ENCODE measurements at places on chromosomes 11 and 22.

- DNase-seq, result no peak
Observed at GRCh38 chr11:125516245-125516644, 20.2 kb upstream of the FEZ1 start.

DNA sequence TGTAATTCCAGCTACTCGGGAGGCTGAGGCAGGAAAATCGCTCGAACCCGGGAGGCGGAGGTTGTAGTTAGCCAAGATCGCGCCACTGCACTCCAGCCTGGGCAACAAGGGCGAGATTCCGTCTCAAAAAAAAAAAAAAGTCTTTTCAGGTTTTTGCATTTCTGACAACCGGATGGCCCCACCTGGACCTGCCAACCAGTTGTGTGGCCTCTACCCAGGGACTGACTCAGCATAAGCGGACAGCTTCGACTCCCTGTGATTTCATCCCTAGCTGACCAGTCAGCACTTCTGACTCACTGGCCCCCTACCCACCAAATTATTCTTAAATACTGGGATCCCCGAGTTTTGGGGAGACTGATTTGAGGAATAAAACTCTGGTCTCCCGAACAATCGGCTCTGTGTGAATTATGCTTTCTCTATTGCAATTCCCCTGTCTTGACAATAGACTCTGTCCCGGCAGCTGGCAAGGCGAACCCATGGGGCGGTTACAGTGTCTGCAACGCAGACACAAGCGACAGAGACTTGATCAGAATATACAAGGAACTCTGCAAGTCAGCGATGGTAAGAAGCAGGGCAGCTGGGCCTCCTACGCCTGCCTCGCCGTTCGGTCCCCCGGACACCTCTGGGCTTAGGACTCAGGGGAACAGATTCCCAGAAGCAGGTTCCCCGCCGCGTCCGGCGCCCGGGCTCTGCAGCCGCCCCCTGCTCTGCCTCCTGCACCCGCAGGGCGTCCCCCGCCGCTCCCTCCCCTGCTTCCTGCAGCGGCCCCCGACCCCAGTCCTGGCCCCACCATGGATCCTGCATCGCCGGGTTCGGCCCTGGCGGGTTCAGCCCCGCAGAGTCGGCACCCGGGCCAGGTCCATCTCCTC is 741 bp upstream of the TALDO1 start:
- no peak for DNase-seq

GRCh38 chr11:91219535-91219934 is 996.7 kb upstream of the CHORDC1 start:
- no peak for DNase-seq

GRCh38 chr11:112050721-112051120 is 23.1 kb downstream of the PIH1D2 start:
- no peak for DNase-seq

GRCh38 chr22:31631436-31631835 is 30.6 kb downstream of the PISD start:
- no peak for DNase-seq

- DNase-seq, result no peak
Observed at GRCh38 chr11:28223577-28223976, 115.4 kb downstream of the METTL15 start.

DNA sequence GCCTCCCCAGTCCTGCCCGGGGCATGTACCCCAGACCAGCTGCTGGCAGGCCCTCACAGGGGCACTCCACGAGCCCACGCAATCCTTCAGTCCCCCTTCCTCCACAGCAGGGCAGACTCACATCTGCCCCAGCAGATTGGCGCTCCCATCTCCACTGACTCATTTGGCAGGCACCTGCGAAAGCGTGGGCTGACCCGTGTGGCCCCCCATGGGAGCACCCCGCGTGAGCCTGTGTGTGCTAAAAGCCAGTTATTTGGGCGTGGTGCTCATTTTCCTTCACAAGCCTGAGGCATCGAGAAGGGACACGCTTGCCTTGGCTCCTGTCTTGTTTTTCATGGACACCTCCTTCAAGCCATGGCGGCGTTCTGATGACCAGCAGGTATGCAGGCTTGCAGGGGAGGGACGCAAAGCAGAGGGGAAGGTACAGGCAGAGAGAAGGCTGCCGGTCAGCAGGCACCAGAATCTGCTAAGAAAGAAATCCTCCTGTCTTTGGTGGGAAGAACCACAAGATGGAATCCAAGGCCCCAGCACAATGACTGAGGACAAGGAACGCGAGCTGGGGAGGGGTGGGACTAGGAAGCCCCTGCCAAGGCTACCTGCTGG is 8.6 kb downstream of the NECTIN1 start:
- DNase-seq, result no peak

DNA sequence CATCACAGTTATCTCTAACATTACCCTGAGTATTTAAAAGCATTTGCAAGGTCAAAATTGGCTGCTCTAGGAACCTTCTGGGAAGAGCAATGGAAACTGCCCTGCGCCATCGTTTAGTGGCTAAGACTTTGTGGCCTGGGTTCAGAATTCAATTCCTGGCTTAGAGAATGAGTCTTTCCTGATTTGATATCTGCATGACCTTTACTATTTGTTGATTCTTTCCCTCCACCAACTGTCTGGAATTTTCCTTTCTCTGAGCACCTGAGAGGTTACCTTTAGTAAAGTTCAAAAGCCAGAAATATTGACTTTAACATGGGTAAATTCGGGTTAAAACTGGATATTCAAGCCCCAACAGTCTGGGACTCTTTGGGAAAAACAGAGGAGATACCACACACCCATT is 43.0 kb upstream of the SLC5A12 start:
- DNase-seq, result no peak

DNA sequence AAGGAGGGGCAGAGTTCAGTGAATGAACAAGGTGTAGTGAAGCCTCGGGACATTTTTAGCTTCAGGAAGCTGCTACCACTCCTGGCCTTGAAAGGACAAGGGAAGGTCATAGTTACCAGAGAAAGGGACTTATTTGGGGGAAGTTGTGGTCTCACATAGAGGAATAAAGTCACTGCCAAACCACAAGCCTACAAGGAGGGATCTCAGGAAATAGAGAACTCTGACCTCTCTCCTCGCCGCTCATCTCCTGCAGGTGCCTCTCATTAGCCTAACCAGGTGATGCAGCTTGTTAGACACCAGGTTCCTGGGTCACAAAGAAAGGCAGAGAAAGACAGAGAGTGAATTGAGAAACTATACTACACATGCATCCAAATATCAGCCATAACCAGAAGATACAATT is 14.3 kb upstream of the TOLLIP start:
- no peak for DNase-seq

GRCh38 chr11:119041821-119042514 is 11.3 kb upstream of the SLC37A4 start:
- DNase-seq, result no peak

All from stimulated activated CD4-positive, alpha-beta T cell treated with anti-CD3 and anti-CD28 coated beads, TNF-alpha, amount 100 ng/mL, for 1 hour (primary cell).